ENCODE measurements at places on chromosomes 2 and 18. TPM values are rescaled to one million over a fixed set of nuclear protein-coding genes. Genes with fewer than 3 reads are reported as not detected.

Gene SERPINB11
- not detected for polyA plus RNA-seq

DNA sequence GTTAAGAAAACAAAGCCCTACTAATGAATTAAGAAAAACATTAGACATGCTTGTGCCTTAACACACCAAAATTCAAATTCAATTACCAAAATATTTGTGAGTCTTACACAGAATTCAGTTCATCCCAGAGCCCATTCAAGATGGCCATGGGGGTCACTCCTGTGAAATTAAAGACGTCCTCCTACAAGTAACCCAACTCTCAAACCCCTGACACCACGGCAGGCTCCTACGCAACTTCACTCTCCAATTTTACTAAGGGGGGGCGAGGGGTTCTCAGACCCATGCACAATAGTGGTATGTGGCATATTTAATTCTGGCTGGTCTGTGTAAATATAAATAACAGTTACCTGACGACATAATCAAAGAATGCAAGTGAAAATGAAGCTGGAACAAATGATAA, 5.0 kb downstream of the ZNF516 start:
- no peak for DNase-seq

- no peak for DNase-seq
These were observed 131.7 kb downstream of the RAB3GAP1 start for GRCh38 chr2:135183822-135184221.

GRCh38 chr2:173205375-173205774, 129.7 kb downstream of the MAP3K20 start:
- no peak for DNase-seq

Gene ARHGAP15
- polyA plus RNA-seq = not detected

Gene SRD5A2
- not detected for polyA plus RNA-seq

Gene SPIRE1
- 6.7 TPM for polyA plus RNA-seq

DNA sequence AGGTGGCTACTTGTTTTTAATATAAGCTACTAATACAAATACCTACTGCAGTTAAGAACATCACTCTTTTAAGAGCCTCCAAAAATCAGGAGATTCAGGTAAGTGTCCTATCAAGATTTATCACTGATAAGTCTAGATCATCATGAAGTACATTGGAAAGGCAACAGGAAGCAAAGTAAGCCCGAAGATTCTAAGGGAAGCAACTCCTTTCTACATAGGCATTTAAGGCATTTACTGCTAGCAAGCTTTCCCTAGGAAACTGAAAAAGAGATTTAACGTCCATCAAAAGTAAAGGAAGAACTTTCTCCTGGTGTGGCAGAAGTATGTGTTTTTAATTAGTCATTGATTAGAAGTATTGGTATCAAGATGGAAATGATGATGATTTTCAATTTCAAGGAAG, 3.7 kb downstream of the STK17B start:
- no peak for DNase-seq

Gene SGO2
- 2.8 TPM for polyA plus RNA-seq

Gene MFSD2B
- polyA plus RNA-seq = not detected

Gene MOGAT1
- polyA plus RNA-seq = not detected

Gene BOK
- 1.9 TPM for polyA plus RNA-seq

DNA sequence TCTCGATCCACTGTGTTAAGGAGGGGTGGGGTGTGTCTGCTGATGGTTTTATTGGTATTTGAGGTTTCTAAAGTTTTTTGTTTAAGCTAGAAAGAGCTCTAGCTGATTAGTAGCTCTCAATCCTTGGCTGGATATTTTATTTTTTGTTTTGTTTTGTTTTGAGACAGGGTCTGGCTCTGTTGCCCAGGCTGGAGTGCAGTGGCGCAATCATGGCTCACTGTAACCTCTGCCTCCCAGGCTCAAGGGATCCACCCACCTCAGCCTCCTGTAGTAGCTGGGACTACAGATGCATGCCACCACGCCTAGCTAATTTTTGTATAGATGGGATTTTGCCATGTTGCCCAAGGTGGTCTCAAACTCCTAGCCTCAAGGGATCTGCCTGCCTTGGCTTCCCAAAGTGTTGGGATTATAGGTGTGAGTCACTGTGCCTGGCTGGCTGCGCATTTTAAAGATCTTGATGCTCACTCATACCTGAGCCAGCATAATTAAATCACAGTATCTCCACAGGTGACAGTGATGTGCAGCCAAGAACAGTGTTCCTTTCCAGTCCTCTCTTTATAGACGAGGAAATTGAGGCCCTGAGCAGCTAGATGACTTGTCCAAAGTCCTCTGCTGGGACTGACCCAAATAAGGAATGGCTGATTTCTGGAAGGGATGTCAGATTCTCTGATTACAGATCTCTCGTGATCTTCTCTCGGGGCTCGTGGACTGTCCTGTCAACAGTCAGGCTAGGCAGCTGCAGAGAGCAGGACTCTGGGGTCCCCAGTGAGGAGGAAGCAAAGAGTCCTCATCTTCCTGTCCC, 44.5 kb downstream of the SPTBN1 start:
- no peak for DNase-seq

DNA sequence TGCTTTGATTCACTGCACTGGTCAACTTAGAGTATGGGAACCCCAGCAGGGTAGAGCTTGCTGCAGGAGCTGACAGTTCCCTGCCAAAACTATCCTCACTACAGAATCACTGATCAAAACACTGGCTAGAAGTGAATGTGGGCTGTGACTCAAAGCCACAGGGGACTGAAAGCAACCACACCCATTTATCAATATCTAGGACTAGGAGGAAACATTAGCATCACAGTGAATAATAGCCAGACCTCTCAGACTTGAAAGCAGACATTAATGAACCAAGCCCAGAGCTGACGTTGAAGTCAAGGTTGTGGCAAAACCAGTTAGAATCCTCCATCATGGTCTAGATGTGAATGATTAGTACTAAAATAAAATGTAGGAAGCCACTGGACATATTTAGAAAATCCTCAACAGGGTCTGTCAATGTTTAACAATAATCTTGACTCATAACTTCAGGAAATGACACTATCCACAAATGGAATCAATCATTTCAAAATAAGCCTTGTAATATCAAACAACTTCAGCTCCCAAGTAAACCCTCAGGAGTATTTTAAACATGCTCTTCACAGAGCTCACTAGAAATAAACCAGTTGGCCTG, 131.4 kb downstream of the CDH20 start:
- DNase-seq = no peak

DNA sequence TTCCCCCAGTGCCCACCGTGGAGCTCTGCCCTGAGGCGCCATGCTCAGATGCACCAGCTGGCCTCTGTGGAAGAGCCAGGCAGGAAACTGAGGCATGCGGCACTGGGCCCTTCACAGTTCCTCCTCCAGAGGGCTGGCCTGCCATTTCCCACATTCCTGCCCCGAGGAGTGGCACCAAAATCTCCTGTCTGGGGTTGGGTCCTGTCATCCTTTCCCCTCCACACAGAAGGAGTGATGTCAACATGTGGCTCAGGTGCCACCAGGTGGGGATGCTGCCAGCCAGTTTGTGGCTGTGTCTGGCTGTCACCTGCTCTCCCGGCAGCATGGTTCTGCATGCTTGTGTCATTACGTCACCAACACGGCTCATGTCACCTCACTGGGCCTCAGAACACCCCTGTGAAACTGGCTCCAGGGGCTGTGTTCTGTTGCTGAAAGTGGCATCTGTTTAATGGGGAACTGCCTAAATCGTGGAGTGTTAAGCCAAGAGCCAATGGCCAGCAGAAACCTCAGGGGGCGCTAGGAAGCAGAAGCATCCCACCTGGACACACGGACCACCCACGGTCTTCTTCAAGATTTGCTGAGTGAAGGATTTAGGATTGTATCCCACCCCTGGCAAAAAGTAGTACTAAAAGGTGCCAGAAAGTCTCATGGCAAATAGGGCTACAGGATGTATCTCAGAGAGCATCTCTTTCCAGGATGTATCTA, 51.3 kb downstream of the ZAP70 start:
- no peak for DNase-seq

GRCh38 chr2:133573491-133574162, 5.4 kb upstream of the NCKAP5 start:
- DNase-seq = no peak

- no peak for DNase-seq
These were observed 9.5 kb upstream of the SMAD7 start for GRCh38 chr18:48959921-48960920.

Gene CRYGC
- polyA plus RNA-seq = 0.31 TPM

All from SK-N-SH (cell line).